Right lung (tissue), 10 donors: ENCODE measurements at places on chromosomes 12 and 14.

GRCh38 chr12:8096281-8096915 lies 14.3 kb downstream of the NECAP1 start:
- DNase-seq, result no peak

- DNase-seq, result no peak
Measured at GRCh38 chr12:86196465-86196864, 59.7 kb downstream of the MGAT4C start.

DNA sequence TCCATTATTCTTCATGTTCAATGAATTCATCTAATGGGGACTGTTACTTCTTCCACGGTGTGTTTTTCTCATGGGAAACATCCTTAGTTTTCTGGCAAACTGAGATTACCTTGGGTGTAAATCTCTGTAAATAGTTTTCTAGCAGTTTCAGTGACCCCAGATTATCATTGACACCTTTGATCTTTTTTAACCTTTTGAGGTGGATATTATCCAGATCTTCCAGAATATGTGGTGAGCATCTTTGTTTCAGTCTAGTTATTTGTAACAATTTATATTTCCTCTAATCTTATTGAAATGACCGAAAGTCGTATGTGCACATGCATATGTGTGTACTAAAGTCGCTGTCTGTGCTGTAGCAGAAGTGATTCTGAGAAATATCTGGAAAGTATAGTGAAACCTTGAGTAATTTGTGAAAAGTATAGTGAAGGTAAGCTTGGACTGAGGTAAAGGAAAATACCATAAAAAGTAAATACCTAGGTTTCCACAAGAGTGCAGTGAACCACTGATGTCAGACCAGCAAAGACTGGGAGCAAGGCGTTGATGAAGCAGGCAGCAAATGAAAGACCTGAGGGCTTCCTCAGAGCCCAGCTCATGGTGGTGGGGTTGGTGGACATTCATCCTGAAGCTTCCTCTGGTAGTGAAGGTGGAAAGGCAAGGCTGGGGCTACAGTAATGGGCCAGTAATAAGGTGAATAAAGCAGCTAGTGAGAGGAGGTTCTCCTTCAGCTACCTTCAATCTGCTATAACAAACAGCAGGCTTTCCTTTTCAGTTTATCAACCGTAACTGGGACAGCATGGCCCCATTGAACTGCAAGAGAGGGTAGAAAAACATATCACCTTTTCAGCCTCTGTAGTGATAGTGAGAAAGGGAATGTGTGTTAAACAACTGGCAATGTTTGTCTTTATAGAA lies 480.2 kb upstream of the FBXO33 start:
- no peak for DNase-seq

GRCh38 chr12:90368081-90368480 lies 586.9 kb downstream of the CCER1 start:
- no peak for DNase-seq
